ENCODE measurements at places on chromosomes 3 and 15. TPM values are rescaled to one million over a fixed set of nuclear protein-coding genes. Genes with fewer than 3 reads are reported as not detected.

DNA sequence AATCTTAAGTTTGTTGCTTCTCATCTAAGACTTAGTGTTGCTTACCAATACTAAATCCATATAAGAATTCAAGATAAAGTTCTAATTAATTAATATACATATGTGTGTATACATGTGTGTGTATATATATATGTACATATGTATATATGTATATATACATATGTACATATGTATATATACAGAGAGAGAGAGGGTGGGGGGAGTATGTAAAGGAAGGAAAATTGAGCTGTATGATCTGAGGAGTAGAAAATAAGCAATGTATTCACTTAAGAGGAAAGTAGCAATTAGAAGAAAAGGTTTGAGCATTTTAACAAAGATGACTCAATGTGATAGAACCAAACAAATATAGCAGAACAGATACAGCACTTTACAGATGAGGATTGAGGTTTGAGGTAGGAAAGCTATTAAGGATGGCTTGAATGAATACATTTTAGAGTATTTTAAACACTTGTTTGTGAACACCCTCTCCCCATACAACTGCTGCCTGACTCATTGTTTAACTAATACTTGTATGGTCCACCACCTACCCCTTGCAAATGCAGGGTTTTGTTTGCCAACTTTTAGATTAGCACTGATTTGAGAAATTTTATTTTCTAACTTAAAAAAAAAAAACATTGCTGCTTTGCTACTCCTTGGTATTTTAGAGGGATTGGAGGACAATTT lies 681.1 kb upstream of the CADM2 start:
- no peak for DNase-seq

- DNase-seq, result no peak
These were observed 5.1 kb upstream of the DNAAF4 start for GRCh38 chr15:55513152-55513551.

DNA sequence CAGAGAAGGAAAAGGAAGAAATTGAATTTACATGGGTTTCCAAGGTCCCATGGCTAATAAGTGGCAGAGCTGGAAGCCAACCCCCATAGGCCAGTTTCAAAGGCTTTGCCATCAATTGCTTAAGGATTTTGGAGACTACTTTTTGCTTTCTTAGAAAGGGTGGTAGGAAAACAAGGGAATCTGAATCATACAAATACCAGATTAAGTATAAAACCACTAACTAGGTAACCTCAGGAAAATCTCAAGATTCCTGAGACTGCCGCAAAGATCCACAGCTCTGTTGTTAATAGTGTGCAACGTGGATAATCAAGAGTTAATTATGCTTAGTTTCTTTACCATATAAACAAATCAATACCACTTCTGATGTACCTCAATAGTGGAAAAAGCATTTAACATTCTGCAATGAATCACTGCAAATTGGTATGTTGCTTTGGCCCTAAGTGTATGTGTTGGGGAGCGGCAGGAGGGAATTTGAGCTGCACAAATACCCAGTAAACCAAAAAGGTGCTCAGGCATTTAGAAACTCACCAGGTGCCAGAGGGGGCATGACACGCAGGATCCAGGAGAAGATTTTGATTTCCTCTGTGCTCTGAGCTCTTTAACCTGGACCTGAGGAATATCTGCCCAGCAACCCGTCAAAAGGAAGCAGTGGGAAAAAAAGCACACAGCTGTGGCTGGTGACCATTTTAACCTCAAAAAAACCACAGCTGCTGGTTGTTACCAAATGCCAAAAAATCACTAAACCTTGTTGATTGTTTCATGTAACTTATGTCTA lies 22.0 kb downstream of the AADAC start:
- no peak for DNase-seq

DNA sequence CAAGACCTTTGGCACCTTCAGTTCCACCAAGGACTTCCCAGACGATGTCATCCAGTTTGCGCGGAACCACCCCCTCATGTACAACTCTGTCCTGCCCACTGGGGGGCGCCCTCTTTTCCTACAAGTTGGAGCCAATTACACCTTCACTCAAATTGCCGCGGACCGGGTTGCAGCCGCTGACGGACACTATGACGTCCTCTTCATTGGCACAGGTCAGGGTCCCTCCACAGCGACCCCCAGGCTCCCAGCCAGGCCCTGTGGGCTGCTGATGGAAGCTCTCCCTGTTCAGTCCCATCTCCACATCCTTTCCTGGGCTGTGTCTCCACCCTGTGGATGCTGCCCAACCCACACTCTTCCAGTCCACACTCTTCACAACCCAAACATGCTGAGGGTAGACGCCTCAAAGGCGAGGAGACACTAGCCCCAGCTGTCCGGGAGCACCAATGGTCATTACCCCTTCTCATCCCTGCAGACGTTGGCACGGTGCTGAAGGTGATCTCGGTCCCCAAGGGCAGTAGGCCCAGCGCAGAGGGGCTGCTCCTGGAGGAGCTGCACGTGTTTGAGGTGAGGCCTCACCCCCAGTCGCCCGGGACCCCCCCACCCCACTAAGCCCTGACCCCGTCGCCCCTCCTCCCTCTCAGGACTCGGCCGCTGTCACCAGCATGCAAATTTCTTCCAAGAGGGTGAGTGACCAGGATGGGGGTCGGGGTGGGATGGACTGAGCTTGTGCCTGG lies 4.3 kb upstream of the LSMEM2 start:
- DNase-seq, result peak; percentile 68

DNA sequence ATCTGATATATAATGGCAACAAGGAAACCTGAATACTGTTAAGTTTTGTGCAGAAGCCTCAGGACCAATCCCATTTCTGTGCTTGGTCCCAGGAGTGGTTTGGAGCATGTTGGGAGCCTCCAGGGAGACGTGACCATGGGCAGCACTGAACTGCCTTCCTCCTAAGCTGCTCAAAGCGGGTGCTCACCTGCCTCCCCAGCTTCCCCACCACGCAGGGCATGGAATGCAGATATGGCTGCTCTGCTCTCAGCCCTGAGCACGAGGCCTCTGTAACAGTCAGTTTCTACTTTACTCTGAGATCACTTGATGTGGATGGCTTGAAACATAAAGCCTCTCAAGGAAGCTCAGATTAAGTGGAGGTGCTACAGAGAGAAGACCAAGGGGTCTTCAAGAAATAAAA lies 49.3 kb downstream of the MESD start:
- no peak for DNase-seq

DNA sequence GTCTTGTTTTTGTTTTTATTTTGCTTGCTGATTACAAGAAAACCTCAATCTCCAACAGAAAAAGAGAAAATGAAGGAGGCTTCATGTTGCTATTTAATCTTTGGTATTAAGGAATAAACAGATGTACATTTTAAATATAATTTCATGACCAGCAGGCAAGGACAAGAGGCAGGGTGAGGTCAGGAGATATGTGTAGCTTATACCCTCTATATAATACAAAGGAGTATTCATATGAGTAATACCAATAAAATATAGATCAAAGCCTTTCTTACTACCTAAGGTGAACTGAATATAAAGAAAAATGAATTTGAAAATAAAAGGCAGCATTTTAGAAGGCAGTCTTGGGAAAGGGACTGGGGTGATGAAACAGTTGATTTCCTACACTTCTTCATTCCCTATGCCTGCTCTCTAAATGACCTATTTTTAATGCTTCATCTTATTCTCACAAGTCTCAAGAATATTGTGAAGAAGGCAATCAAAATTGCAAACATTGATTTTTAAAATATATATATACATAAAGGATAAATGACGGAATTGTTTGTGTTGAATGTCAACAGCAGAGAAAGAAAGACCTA lies 8.6 kb upstream of the CBLB start:
- DNase-seq, result no peak

DNA sequence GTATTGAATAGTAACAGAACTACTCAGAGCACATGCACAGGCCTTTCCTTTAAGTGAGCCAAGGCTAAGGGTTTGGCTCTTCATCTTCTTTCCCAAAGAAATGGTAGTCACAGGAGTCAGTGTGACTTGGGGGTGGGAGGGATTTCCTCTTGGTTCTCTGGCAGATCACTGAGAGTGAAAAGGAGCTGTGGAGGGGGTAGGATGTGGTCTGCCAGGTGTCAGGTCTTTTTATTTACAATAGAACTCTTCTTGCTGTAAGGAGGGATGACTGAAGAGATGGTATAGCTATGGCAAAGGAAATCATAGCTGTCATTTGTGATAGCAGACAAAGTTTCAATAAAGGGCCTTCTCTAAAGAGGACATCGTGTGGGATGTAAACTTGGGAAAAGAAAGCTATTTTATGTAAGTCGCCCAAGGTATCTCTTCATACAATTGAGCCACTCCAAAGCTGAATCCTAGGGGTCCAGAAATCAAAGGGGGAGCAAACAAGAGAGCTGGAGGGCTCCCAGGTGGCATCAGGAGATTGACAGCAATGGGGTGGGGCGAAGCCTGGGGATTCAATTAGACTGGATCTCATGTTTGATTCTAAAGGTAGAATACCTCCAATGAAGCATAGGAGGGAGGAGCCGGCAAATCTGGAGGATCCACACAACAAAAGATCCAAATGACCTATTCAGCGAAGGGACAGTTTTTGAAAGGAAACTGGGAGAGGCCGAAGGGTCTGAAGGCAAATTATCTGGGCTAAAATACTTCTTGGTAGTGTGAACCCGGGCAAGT lies 20.0 kb upstream of the CHD2 start:
- DNase-seq, result no peak

GRCh38 chr15:48085591-48085930 lies 35.2 kb upstream of the SLC24A5 start:
- no peak for DNase-seq

GRCh38 chr3:68953816-68954444 lies 21.6 kb upstream of the TAFA4 start:
- no peak for DNase-seq

- no peak for DNase-seq
These were observed 3.0 kb downstream of the RAB6B start for GRCh38 chr3:133892541-133893231.

- DNase-seq, result no peak
These were observed 4.6 kb upstream of the AMOTL2 start for GRCh38 chr3:134378818-134379217.

CNTN4 gene
- 9.1 TPM for total RNA-seq

ZBTB11 gene
- 11.5 TPM for total RNA-seq

ADGRG7 gene
- total RNA-seq, result 11.7 TPM

CSTA gene
- total RNA-seq, result 1.3 TPM

FETUB gene
- not detected for total RNA-seq

All from left colon (tissue), 2 donors.